Stimulated activated CD8-positive, alpha-beta memory T cell treated with anti-CD3 and anti-CD28 coated beads, Interleukin-15, amount 100 ng/mL, for 4 hours (primary cell): ENCODE measurements at places on chromosomes 5 and 9.

GRCh38 chr9:6944093-6944551 is 186.3 kb downstream of the KDM4C start:
- no peak for DNase-seq

GRCh38 chr9:116165912-116166311 is 12.3 kb downstream of the PAPPA start:
- no peak for DNase-seq

DNA sequence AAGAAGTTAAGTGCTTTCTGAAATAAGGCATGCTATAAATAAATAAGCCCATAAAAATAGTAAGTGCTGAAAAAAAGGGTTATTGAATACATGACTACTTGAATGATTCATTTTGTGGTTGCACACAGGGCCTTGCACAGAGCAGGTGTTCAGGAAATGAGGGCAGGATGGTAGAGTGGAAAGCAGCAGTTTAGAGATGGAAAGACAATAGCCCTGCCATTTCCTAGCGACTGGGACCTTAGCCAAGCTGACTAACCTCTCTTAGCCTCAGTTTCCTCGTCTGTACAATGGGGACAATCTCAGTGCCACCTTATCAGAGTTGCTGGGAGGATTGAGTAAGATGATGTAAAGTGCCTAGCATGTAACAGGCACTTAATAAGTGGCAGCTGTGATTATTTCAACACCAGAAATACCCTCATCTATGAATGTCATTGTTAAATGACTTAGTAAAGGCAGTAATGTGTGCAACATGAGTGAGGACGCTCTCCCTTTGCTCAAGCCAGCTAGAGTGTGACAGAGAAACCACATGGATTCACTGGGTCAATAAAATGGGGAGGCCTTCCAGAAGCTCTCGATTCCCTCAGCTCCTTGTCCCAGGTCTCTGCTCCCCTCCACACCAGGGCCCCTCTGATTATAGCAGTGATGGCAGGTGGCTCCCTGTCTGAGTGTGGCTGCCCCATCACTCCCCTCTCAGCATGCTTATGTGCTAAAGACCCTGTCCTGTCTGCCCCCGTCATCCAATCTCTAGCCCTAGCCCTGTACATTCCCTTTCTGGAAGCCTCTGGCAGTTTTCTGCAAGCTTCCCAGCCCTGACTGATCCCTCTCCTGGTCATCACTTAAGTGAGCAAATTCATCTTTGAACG is 16.0 kb upstream of the PHF19 start:
- no peak for DNase-seq

DNA sequence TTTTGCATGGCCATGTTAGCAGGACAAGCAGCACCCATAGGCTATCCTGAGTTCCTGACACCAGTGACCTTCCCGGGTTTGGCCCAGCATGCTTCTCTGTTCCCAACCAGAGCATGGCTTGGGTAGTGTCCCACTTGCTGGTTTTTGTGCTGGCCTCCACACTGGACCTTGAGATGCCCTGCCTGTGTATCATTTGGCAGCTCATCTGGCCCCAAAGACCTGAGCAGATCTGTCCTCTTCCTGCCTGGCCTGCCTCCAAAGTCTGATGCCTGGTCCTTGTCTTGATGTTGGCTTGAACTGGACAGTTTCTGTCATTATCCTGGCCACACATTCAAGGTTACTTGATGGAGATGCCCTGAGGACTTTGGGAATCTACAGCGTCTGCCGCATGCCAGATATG is 590.7 kb upstream of the KLF4 start:
- DNase-seq: no peak

- no peak for DNase-seq
These were observed 76.7 kb downstream of the ITGA1 start for GRCh38 chr5:52864371-52864770.

- no peak for DNase-seq
These were observed 13.6 kb upstream of the SPARC start for GRCh38 chr5:151700296-151700695.

DNA sequence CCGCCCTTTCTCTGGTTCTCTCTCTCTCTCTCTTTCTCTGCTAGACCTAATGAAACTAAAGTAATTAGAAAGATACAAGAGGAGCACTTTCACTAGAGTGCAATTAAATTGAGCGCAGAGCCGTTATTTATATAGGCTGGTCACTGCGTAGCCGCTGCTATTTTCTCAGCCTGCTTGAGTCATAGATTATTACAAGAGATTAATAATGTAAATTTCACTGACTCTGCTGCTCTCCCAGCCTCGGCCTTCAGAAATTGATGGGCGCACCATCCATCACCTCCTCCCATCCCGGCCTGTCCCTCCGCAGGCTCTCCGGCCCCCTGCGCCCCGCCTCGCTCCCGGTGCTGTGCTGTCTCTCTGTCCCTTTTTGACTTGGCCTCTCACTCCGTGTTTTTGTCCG is 268.0 kb upstream of the MVB12B start:
- no peak for DNase-seq

DNA sequence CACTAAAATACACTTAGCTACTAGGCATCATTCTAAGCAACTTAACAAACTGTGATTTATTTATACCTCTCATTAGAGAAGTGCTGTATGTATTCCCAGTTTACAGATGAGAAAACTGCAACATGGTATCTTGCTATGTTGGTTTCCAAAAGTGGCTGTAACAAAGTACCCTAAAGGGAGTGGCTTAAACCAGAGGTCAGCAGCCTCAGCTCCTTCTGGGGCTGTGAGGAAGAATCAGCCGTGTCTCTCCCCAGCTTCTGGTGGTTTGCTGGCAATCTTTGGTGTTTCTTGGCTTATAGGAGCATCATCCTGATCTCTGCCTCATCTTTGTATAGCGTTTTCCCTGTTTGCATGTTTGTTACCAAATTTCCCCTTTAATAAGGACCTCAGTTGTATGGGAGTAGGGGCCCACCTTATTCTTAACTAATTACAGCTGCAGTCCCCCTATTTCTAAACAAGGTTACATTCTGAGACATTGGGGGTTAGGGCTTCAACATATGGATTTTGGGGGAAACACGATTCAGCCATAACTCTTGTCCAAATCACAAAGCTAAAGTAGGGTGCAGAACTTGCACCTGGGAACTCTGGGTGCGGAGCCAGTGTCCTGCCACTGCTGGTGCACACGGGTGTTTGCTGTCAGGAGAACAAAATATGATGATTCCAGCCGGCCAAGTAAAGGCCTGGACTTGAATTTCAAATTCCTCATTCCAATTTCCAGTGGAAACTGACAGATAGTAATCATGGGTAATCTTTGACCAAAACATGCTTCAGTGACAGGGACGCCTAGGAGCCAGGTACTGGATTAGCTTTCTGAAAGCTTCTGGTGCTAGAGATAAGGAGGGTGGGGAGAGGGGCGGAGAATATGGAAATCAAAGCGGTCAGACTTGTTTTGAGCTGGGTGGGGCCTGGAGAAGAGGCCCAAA is 43.3 kb downstream of the RAI14 start:
- DNase-seq: no peak

GRCh38 chr9:84940294-84940693 is 270.8 kb downstream of the NTRK2 start:
- no peak for DNase-seq

GRCh38 chr9:134634667-134635230 is 6.9 kb upstream of the COL5A1 start:
- no peak for DNase-seq
